ENCODE measurements at places on chromosomes 7 and 10.

DNA sequence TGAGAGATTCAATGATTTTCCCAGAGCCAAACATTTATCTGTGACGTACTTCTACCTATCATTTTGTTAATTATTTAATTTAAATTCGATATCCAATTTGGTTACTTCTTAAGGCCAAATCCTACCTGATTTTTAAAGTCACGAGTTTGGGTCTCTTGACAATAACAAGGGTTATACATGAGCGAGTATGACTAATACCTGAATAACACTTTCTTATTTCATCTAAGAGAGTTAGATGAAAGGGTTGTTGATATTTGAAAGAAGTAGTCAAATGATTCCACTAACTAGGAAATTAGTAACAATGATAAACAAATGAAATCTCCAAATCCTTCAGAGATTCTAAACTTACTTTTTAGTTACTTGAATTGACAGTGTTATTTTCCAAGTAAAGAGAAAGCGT lies 1086.9 kb downstream of the XPNPEP1 start:
- no peak for DNase-seq

DNA sequence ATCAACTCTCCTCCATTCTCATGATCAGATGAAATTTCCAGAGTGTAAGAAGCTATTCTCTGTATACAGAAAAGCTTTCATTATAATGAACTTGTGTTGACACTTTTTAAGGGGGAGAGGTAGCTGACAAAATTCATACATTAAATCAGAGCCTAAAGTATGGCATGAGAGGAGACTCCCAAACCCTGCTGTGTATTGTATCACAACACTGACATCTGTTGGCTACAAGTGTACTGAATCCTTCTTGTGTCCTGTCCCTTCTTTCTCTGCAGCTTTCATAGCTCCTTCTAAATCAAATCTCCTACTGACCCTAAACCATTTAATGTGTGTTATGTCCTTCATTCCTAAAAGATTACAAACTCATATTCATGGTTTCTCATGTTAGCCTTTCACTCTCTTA lies 70.9 kb downstream of the GCC1 start:
- DNase-seq = peak; percentile 46

GRCh38 chr7:150420987-150421674 lies 29.3 kb upstream of the GIMAP8 start:
- peak; percentile 88 for DNase-seq

DNA sequence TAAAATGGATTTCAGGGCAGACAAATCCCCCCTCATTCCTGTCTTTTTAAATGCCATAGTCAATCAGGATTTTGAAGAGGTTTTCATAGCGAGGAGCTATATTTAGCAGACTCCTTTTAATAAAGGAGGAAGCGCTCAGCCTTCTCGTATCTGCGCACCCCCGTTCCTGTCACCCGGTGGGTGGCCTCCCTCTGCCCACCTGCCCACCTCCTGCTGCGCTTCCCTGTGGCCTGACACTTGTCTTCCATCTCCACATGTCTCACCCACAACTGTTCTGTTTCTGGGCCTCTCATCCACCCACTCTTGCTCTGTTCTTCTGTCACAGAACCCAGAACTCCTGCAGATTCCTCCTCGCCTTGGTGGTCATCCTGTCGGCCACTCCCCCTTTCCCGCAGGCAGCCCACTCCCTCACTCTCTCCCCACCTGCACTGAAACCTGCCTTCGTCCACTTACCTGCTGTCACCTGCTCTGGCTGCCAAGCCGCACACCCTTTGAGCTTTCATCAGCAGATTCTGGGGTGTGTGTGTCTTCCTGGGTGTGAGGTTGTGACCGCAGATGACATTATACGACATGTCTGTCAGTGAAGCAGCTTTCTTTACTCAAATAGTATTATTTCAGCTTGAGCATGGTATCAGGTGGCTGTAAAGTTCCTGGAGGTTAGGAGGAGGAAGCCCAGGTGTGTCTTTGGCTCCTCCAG lies 163.5 kb upstream of the AGK start:
- no peak for DNase-seq

- DNase-seq = no peak
These were observed 10.4 kb upstream of the ELFN1 start for GRCh38 chr7:1659696-1660095.

GRCh38 chr7:30778255-30779025 lies 7.2 kb downstream of the MINDY4 start:
- no peak for DNase-seq

DNA sequence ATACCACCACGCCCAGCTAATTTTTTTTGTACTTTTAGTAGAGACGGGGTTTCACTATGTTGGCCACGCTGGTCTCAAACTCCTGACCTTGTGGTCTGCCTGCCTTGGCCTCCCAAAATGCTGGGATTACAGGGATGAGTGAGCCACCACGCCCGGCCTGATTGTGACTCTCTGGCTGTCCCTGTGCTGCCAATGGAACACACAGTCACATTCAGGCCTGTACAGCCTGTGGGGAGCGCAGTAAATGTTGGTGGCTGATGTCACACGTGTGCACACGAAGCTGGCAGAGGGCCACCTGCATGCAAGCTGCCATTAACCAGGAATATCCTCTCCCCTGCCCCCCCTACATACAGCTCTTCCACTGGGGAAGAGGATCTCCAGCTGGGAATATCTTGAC lies 22.1 kb downstream of the POLL start:
- DNase-seq = no peak

DNA sequence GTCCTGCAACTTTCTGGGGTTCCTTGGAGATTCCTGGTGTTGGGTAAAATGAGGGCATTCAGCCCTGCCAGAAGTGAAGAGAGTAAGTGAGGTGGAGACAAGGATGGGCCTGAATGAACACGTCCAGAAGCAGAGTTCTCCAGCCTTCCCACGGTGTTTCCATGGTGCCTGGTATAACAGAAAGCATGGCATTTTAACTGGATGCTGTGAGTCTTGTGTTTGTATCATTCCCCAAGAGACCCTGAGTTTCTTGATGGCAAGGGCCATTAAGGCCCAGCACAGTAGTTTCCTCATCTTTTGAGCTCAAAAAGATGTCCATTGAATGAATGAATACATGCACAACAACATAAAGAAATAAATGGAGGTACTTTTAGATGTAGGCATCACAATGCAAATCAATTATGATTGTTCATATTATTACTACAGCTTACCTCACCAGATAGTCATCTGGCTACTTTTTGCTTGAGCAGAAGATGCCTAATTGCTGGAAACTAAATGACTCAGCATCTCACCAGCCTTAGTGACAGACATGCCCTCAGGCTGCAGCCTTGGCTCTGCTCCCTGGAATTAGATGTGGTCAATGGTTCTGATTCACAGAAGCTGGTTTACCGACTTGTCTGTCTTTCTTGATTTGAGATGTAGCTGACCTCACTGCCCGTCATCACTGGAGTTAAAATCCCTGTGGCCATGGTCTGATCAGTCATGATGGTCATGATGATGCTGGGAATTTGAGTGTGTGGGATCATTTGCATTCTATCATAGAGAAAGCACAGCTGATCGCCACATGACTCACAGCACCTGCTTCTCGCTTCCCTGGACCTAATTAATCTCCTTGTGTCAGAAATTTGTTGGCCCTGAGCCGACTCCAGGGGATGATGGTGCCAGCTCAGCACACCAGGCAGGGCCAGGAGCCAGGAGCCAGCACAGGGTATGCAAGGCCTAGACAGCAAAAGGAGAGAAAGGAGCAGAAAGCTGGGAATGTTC lies 83.9 kb downstream of the CXCL12 start:
- no peak for DNase-seq

DNA sequence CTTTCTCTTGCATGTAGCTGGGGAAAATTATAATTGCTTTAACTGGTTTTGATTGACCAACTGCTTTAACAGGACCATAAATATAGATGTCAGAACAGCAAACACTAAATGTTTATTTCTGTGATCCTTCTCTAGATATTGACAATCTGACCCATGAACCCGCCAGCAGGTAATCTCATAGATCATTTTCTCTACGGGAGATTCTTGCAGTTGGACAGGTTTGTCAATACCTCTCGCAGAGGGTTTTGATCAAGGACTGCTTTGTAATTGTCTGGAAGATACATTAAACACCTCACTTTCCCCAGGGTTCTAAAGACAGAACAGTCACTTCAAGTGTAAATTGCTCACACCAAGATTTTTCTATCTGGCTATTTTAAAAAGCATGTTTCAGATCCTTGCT lies 235.8 kb upstream of the RHOBTB1 start:
- DNase-seq = no peak

- no peak for DNase-seq
These were observed 73.8 kb downstream of the TAF3 start for GRCh38 chr10:7892146-7892545.

- no peak for DNase-seq
These were observed 25.1 kb downstream of the HDAC9 start for GRCh38 chr7:18520450-18521235.

GRCh38 chr10:2366264-2366931 lies 629.1 kb upstream of the ADARB2 start:
- DNase-seq = no peak

- no peak for DNase-seq
These were observed 330.0 kb downstream of the ARL4A start for GRCh38 chr7:13017333-13017857.

DNA sequence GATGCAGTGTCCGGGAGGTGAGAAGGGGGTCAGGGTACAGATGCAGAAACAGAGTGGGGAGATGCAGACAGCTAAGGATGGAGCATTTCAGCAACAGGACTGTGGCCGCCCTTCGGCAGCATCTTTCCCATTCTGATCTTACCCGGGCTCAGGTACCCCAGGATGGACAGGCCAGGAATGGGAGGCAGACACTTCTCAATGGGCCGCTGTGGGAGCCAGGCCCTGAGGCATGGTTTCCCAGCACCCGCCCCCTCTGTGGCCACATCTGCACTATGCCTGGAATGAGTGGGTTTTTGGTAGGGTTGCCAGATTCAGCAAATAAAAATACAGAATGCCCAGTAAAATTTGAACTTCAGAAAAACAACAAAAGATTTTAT lies 105.2 kb upstream of the CTBP2 start:
- no peak for DNase-seq

DNA sequence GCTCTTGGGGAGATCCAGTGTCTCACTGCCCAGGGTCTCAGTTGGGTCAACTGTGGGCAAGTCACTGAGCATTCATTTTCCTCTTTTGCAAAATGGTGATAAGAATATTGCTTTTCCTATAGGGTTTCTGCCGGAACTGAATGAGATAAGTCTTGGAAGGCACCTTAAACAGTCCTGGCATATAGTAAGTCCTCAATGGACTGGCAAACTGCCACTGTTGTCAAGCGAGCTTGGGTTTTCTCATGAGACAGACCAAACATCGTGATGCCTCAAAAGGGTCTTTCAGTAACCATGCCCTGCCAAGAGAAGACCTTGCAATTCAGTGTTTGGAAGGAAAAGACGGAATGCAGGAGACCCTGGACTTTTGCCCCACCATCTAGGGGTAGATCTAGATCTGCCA lies 251.5 kb downstream of the WDR11 start:
- DNase-seq = no peak

DNA sequence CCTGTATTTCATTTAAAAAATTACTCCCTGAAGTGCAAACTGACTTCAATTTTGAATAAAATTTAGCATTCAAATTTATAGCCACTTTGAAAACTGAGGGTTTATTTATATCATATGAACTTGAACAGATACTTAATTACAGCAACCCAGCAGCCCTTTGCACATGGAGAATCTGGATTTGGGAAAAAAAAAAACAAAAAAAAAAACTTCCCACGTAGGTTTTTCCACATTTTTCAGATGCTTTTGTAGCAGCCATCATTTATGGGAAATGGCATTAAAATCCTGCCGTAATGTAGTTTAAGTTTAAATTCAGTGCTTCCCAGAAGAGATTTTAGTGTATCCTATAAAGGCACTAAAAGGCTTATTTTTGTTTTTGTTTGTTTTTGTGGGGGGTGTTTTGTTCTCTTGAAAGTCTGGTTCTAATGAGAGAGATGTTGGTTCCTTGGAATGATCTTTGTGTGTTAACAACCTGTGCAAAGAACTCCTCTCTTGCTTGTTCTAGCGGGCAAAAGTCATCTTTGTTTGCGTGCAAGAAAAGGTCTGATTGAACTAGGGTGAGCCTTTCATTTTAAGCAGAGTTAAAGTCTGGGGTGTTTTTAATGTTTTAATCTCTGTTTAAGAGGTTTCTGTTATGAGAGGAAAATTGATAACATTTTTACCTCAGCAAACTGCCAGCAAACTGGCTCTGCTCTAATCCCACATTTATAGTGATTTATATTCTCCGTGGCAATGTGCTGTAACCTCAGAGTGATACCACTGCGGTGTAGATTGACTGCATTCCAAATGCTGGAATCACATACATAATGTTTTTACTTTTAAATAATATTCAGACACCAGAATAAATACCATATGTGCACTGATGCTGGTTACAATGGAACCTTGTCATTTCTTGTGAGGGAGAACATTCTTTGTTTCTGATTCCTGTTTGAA lies 105.5 kb downstream of the WNT2 start:
- DNase-seq = no peak

DNA sequence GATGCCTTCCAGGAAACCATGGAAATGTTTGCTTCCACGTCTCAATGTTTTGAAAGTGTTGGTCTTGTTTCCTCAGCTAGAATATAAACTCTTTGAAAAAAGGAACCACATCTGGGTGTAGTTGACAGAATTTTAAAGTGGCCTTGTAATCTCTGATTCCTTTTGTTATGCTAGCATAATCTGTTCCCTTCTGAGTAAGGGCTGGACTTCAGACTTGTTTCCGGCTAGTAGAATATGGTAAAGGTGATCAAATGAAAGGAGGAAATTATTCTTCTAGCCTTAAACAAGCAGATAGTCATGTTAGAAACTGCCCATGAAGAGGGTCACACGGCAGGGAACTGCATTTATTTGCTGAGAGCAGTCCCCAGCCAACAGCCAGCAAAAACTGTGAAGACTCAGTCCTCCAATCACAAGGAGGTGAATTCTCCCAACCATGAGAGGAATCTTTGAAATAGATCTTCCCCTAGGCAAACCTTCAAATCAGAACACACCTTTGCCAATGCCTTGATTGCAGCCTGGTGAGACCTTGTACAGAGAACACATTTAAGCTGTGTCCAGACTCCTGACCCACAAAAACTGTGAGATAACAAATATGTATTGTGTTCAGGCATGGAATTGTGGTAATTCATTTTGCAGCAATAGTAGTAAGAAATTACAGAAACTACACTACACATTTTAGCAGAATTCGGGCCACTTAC lies 316.9 kb upstream of the SP8 start:
- DNase-seq = no peak

- DNase-seq = no peak
These were observed 122.5 kb downstream of the CCNY start for GRCh38 chr10:35458500-35459448.

DNA sequence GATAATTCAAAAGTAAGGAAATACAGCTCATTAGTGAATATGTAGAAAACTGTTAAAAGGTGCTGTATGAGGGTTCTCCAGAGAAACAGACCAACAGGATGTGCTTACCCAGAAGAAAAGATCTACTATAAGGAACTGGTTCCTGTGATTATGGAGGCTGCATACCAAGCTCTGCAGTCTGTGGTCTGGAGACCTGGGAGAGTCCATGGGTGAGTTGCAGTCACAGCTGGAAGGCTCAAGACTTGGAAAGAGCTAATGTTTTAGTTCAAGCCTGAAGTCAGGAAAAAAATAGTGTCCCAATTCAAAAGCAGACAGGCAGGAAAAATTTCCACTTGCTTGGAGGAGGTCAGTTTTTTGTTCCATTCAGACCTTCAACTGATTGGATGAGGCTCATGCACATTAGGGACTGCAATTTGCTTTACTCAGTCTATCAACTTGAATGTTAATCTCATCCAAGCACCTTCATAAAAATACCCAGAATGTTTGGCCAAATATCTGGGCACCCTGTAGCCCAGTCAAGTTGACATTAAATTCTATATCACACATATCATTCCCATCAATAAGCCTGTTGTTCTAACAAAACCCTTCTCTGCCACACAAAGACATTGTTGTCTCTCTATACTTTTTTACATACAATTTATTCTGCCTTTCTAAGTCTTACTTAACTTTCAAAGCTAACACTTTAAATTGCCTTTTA lies 197.9 kb upstream of the KLF6 start:
- DNase-seq = no peak
